Kidney epithelial cell (primary cell): ENCODE measurements at places on chromosomes 1 and 21.

- DNase-seq = no peak
These were observed at the start of gene SLC6A17 for GRCh38 chr1:110150330-110151174. TSS of gene SLC6A17 (plus strand) at chr1:110150494. CDS start at chr1:110166930, 16,436 bp downstream.

GRCh38 chr21:45802425-45802824, 158.9 kb downstream of the PCBP3 start:
- DNase-seq = no peak

DNA sequence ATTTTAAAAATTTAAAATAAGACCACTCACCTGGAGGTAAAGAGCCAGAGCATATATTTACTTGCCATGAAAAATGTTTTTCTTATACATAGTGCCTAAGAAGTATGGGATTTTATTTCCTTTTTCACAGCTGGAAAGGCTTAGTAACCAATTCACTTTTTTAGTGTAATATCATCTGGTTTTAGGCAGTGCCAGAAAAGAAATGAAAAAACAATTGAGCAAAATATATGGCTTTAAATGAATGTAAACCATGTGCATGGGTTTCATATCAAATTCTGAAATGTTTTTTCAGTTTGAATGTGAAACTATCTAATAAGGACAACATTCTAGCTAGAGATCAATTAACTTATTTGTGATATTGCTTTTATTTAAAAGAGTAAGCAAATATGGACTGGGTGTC, 672.4 kb upstream of the ADAMTS5 start:
- no peak for DNase-seq

DNA sequence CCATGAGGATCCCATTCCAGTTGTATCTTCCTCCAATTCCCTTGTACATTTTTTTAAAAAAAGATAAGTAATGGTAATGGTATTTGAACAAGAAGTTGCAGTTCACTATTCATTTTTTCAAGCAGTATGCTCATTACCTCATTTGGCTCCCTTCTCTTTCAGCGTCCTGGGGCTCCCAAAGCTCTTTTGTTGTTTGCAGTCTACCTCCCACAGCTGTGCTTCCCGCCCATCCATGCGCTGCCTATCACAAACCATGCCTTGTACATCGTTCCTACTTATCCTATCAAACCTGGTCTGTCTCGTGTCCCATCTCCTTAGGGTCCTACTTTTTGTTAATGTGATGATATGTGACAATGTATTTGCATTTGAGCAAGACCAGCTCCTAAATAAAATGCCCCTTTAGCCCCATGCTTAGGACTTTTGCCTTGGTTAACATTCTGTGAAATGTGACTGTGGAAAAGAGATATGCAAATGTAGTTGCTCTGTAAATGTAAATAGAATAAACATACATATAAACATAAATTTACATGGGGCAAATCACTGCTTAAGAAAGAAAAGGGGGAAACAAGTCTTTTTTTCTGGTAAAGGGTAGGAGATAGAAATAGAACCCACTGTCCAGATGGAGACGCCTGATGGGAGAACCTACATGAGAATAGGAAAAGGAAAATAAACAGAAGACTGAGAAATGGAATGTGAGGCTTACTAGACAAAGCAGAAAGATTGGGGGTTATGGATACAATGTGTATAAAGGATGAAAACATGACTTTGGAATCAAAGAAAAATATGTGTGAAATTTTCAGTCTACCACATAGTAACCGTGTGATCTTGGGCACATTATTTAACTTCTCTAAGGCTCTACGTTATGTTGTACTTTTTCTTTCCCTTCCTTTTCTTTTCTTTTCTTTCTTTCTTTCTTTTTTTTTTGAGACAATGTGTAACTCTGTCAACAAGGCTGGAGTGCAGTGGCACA, 59.8 kb upstream of the PLXNA2 start:
- DNase-seq = no peak

GRCh38 chr1:154493276-154493675, 8.7 kb upstream of the TDRD10 start:
- no peak for DNase-seq
